ENCODE measurements at places on chromosomes 3 and 15.

DNA sequence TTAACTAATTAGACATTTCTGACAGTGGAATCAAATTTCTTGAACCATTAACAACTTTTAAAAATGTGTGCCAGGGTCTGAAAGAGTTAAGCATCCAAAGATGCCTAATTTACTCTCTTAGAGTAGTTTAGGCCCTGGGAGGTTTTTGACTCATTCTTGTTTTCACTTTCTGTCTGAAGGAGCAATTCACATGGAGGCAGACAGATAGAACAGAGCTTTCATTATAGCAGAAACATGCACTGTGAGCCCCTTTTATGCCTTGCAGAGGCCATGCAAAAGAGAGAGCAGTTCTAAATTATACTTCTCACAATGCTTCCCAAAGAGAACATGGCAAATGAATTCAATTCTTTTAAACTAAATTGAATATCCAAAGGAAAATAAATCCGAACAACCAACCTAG lies 554.8 kb downstream of the MFSD1 start:
- DNase-seq: peak; percentile 8

DNA sequence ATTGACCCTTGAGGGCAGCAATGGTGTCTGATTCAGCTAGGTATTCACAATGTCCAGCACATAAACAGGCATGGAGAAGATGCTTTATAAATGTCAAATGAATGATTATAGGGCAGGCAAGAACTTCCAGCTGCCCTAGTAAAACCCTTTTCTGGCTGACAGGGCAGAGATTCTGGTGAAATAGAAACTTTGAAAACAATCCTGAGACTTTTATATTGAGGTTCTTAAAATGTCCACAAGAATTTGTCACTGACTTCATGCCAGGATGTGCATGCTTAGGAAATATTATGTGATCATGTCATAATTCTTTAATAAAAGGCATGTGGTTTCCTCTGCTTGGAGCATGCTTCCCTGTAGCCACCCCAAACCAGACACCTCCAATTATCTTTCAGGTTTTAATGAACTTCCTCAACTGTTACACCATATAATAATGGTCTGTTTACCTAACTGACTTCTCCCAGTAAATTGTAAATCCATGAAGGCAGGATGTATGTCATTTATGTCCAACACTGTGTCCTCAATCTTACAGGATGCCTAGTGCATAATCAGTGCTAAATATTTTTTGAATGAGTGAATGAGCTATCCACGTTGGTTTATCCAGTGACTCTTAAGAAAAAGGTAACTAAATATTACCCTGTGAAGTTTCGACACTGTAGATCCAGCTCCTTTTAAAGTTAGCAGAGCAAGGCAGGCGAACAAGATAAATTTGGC lies 43.4 kb upstream of the CLRN1 start:
- DNase-seq: no peak

GRCh38 chr3:45055411-45056143 lies 29.5 kb downstream of the CLEC3B start:
- DNase-seq: peak; percentile 48

- no peak for DNase-seq
These were observed 118.3 kb upstream of the EIF1B start for GRCh38 chr3:40191251-40191650.

DNA sequence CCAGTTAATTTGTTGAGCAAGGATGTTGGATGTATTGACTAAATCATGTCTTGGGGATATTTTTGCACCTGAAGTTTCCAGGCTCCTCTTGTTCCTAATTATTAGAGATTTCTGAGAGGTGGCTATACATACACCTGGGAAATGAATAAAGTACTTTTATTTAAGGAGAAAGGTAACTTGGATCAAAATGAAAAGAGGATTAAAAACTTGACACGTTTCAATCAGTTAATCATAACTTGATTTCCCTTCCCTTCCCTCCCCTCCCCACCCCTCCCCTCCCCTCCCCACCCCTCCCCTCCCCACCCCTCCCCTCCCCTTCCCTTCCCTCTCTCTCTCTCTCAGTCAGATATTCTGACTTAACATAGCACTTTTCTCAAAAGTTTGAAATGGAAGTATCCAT lies 126.3 kb downstream of the KCNH8 start:
- no peak for DNase-seq

DNA sequence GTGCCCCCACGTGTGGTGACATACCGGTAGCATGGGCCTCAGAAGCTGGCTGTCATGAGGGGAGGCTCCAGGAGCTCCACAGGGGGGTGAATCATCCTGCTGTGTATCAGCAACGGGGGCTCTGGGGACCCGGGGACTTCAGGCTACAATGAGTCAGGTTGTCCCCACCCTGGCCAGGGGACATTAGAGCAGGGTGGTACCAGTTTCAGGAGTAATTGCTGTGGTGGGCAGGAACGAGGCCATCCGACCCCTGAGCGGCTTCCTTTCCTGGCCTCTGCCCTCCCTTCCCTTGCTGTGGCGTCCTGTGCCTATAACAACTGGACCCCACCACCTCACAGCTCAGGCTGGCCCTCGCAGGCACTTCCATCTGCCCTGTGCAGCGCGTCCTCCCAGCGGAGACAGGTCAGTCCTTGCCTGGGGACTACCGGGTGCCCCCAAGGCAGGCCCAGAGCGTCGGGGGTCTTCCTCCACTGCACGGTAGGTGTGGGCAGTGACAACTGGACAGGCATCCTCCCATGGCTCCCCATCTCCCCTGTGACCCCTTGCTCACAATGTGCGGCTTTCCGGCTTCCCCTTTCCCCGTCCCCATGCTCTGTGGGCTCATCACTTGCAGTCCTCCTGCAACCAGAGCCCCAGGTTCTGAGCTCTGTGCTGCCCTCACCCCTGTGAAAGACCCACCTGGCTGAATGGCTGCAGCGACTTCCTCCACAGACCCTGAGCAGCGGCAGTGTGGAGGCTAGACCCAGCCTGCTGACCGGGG lies 57.0 kb downstream of the KLF15 start:
- no peak for DNase-seq

GRCh38 chr3:73349657-73350056 lies 275.1 kb downstream of the PDZRN3 start:
- no peak for DNase-seq

Measured in tongue (tissue), 3 donors.